Esophagus squamous epithelium (tissue), 5 donors: ENCODE measurements at places on chromosomes 7 and 10. TPM values are rescaled to one million over a fixed set of nuclear protein-coding genes. Genes with fewer than 3 reads are reported as not detected.

Gene LIPJ
- not detected for total RNA-seq

Gene FKBP6
- not detected for total RNA-seq

Gene HOXA13
- total RNA-seq: not detected

Gene PAX2
- not detected for total RNA-seq

Gene TDRD1
- total RNA-seq: 1.3 TPM

Gene GPER1
- total RNA-seq: 2.3 TPM

Gene HOXA10
- total RNA-seq: not detected

Gene RHOBTB1
- total RNA-seq: 1.8 TPM

Gene DGKB
- 0.09 TPM for total RNA-seq

GRCh38 chr7:121097577-121097976, 109.1 kb downstream of the CPED1 start:
- H3K4me3 ChIP-seq: no peak overlapping the region
- H3K27ac ChIP-seq: no peak overlapping the region
- no peaks in the 10 kb centered on the region for H3K27me3 ChIP-seq
- H3K36me3 ChIP-seq: no peaks in the 10 kb centered on the region
- no peak for DNase-seq

GRCh38 chr7:113188396-113188795, 70.0 kb upstream of the SMIM30 start:
- DNase-seq: no peak
- H3K4me3 ChIP-seq: no peak overlapping the region
- H3K36me3 ChIP-seq: no peaks in the 10 kb centered on the region
- H3K27me3 ChIP-seq: no peaks in the 10 kb centered on the region
- no peak overlapping the region for H3K27ac ChIP-seq
- no peaks in the 10 kb centered on the region for H3K4me1 ChIP-seq

- no peaks in the 10 kb centered on the region for H3K36me3 ChIP-seq
- DNase-seq: no peak
- H3K4me3 ChIP-seq: no peak overlapping the region
- no peaks in the 10 kb centered on the region for H3K4me1 ChIP-seq
- H3K27me3 ChIP-seq: no peaks in the 10 kb centered on the region
- no peak overlapping the region for H3K27ac ChIP-seq
Observed at GRCh38 chr10:4477664-4478063, 348.3 kb upstream of the AKR1E2 start.

- no peaks in the 10 kb centered on the region for H3K27me3 ChIP-seq
- no peak overlapping the region for H3K4me3 ChIP-seq
- H3K4me1 ChIP-seq: no peaks in the 10 kb centered on the region
- H3K27ac ChIP-seq: no peak overlapping the region
- no peaks in the 10 kb centered on the region for H3K36me3 ChIP-seq
Observed at GRCh38 chr7:81138870-81139269, 220.0 kb upstream of the SEMA3C start.

GRCh38 chr10:116286626-116287200, 13.7 kb upstream of the GFRA1 start:
- H3K36me3 ChIP-seq: no peaks in the 10 kb centered on the region
- H3K4me3 ChIP-seq: no peak overlapping the region
- H3K4me1 ChIP-seq: no peaks in the 10 kb centered on the region
- no peak overlapping the region for H3K27ac ChIP-seq

DNA sequence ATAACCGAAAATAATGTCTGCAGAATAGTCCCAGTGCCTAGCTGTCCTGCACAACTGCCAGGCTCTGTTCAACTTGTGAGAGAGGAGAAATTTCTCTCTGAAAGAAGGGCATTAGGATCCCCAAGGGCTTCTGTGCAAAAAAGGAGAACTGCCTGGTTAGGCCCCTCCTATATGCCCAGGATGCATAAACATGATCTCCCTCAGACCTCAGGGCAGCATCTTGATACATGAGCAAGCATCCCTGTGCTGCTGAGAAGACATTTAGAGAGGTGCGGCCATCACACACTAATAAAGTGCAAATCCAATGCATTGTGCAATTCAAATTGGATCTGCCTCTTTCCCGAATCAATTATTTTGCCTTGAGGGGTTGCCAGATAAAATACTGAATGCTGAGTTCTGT, 553.6 kb downstream of the TNS3 start:
- no peaks in the 10 kb centered on the region for H3K27me3 ChIP-seq
- DNase-seq: no peak
- no peak overlapping the region for H3K4me3 ChIP-seq
- peaks cover 4% of the 10 kb centered on the region for H3K4me1 ChIP-seq
- no peaks in the 10 kb centered on the region for H3K36me3 ChIP-seq
- H3K27ac ChIP-seq: no peak overlapping the region

DNA sequence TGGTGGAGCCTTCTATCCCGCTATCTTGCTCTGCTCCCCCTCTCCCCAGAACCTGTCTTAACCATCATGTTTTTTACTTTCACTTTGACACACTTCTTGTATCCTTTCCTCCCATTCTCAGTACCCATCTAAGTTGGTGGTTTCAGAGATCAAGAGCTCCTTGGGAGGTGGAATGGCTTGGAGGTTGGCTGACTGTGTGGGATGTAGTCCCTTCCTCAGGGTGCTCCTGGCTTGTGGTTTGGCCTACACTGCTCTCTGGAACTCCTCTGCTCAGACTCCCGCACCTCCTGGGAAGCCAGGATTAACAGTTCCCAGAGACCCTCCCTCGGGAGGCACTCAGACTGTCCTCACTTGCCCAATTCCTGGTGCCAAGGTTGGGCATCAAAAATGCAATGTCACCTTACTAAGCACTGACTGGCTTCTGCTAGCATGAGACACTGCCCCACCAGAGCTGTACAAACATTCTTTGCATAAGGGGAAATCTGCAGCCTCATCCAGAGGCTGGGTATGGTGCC, 93.1 kb upstream of the NAMPT start:
- no peaks in the 10 kb centered on the region for H3K27me3 ChIP-seq
- H3K36me3 ChIP-seq: no peaks in the 10 kb centered on the region
- H3K4me3 ChIP-seq: no peak overlapping the region
- no peak for DNase-seq
- peaks cover 4% of the 10 kb centered on the region for H3K4me1 ChIP-seq
- no peak overlapping the region for H3K27ac ChIP-seq

- no peaks in the 10 kb centered on the region for H3K4me1 ChIP-seq
- no peaks in the 10 kb centered on the region for H3K27me3 ChIP-seq
- H3K27ac ChIP-seq: no peak overlapping the region
- no peak for DNase-seq
- peaks cover 56% of the 10 kb centered on the region for H3K36me3 ChIP-seq
Observed at GRCh38 chr7:151135866-151136843, 31.3 kb downstream of the GBX1 start.

GRCh38 chr7:132932296-132933071, 149.4 kb downstream of the CHCHD3 start:
- H3K27ac ChIP-seq: no peak overlapping the region
- no peak overlapping the region for H3K4me3 ChIP-seq
- H3K36me3 ChIP-seq: no peaks in the 10 kb centered on the region
- H3K4me1 ChIP-seq: no peaks in the 10 kb centered on the region
- DNase-seq: no peak

DNA sequence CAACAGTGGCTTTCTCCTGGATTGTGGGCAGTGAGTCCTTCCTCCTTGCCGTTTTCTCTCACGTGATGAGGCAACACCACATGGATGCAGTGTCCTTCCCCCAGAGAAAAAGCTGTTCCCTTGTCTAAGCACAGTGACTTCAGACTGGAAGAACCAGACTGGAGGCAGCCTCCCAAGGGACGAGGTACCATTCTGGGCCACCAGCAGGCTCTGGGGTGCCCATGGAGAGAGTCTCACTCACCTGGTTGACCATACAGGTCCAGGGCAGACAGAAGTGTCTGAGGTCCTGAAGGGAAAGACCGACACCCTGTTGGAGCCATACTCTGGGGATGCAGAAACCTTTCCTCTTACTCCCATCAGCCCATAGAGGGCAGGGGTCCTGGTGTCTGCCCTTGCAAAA, 69.2 kb upstream of the DOCK1 start:
- no peaks in the 10 kb centered on the region for H3K27me3 ChIP-seq
- no peak for DNase-seq
- no peak overlapping the region for H3K4me3 ChIP-seq
- no peaks in the 10 kb centered on the region for H3K4me1 ChIP-seq
- no peak overlapping the region for H3K27ac ChIP-seq

DNA sequence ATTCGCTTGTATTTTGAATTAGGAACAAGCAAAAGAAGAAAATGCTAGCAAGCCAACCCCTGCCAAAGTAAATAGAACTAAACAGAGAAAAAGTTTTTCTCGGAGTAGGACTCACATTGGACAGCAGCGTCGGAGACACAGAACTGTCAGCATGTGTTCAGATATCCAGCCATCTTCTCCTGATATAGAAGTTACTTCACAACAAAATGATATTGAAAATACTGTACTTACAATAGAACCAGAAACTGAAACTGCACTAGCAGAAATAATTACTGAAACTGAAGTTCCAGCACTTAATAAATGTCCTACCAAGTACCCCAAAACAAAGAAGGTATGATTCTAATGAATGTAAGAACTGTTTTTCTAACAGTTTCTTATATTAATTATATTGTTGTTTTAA, 87.9 kb downstream of the KMT2E start:
- H3K4me1 ChIP-seq: peaks cover 33% of the 10 kb centered on the region
- peaks cover 22% of the 10 kb centered on the region for H3K36me3 ChIP-seq
- H3K27ac ChIP-seq: no peak overlapping the region
- H3K27me3 ChIP-seq: no peaks in the 10 kb centered on the region
- no peak overlapping the region for H3K4me3 ChIP-seq
- DNase-seq: no peak

- no peaks in the 10 kb centered on the region for H3K27me3 ChIP-seq
- no peak for DNase-seq
- H3K4me1 ChIP-seq: peaks cover 37% of the 10 kb centered on the region
Observed at GRCh38 chr7:131071786-131072504, 255.7 kb upstream of the MKLN1 start.

DNA sequence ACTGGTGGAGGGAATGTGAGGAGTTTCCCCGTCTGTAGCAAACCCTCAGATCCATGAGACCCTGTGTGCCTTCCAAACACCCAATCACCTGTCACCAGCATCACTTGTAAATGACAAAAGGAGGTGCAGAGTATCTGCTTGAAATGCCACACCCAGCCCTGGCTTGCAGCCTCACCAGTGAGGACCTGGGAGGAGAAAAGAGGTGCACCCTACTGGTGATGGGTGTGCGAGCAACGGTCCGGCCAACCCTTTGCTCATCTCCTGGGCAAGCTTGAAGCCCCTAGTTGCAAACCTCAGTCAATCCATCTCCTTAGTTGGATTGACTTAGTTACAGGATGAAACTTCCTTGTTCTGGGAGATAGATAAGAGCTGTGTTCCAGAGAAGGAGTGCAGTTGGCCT, 62.4 kb upstream of the WAPL start:
- H3K27me3 ChIP-seq: no peaks in the 10 kb centered on the region
- peaks cover 5% of the 10 kb centered on the region for H3K4me1 ChIP-seq
- H3K4me3 ChIP-seq: no peak overlapping the region
- no peak for DNase-seq
- no peaks in the 10 kb centered on the region for H3K36me3 ChIP-seq

GRCh38 chr7:14048889-14049288, 59.4 kb upstream of the ETV1 start:
- H3K4me1 ChIP-seq: no peaks in the 10 kb centered on the region
- H3K4me3 ChIP-seq: no peak overlapping the region
- DNase-seq: no peak
- H3K27ac ChIP-seq: no peak overlapping the region

- no peak for DNase-seq
- H3K27me3 ChIP-seq: no peaks in the 10 kb centered on the region
- no peak overlapping the region for H3K27ac ChIP-seq
- no peaks in the 10 kb centered on the region for H3K4me1 ChIP-seq
Observed at GRCh38 chr7:43208242-43208641, 95.8 kb downstream of the HECW1 start.

DNA sequence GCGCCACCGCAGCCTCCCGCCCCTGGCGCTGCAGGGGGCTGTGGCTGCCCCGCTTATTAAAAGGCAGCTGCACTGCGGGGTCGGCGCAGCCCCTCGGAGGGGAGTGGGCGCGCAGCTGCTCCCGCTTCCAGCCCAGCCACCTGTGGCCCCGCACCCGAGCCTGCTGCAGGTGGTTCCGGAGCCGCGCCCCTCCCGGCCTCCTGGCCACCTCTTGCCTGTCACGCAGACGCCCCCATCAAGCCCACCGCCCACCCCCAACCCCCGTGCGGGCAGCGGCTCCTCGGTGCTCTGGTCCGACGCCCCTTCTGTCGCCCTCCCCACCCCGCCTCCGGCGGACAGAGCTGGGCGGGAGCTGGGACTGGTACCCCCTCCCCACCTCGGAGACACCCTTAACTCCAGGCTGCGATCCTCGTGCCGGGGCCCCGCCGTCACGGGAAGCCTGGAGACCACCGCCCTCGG, 549 bp downstream of the CALY start:
- no peak overlapping the region for H3K27ac ChIP-seq
- no peak overlapping the region for H3K4me3 ChIP-seq
- peaks cover 18% of the 10 kb centered on the region for H3K4me1 ChIP-seq
- no peak for DNase-seq

GRCh38 chr7:148883266-148884048, 634 bp downstream of the EZH2 start:
- H3K4me3 ChIP-seq: peak overlapping the region; percentile 76
- no peak for DNase-seq

DNA sequence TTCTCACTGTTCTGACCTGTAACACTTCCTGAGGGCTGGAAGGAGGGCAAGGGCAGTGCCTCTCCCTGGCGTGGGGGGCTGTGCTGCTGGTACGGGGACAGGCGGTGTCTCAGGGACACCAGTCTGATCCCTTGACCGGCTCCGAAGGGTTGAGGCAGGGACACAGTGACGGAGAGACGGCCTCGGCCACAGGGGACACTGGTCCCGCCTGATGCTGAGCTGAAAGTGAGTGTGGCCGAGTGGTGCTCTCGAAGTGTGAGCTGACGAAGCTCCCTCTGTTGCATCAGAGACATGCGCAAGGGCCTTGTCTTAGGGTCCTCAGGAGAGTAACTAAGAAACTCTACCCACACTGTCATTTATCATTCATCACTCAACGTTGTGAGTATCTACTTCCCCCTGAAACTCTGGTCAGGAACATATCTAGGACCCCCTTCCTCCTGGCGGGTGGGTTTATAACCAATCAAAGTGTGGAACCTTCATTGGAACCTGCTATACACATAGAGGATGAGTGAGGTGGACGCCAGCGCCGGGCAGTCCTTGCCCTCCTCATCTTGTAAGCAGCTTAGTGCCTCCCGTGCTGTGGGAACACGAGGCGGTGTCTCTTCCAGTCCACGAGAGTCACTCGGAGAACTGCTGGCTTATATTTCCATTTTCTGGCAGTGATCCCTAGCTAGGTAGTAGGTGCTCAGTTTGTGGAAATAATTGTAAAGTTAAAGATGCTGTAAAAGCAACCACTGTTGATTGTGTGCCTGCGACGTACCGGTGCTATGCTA, 283.1 kb downstream of the DNAJB6 start:
- H3K27me3 ChIP-seq: no peaks in the 10 kb centered on the region
- no peak overlapping the region for H3K4me3 ChIP-seq
- H3K4me1 ChIP-seq: peaks cover 14% of the 10 kb centered on the region
- H3K36me3 ChIP-seq: no peaks in the 10 kb centered on the region

DNA sequence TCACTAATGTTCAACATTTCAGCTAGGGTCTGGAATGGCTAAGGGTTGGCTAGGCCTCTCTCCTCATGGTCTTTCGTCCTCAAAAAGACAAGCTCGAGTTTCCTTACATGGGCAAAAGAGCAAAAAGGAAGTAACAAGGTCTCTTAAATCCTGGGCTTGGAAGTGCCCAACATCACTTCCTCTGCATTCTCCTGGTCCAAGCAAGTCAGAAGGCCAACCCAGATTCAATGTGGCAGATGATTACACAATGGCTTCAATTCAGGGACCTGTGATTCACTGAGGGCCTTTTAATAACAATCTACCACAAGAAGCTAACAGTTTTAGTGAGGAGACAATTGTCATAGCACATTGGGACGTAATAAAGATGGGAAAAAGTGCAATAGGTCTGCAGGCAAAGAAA, 4.4 kb upstream of the NUP205 start:
- no peaks in the 10 kb centered on the region for H3K27me3 ChIP-seq
- no peak overlapping the region for H3K4me3 ChIP-seq
- DNase-seq: no peak
- no peak overlapping the region for H3K27ac ChIP-seq
- no peaks in the 10 kb centered on the region for H3K36me3 ChIP-seq
